ENCODE measurements at places on chromosomes 16 and 17.

GRCh38 chr17:62929320-62929719, 36.7 kb upstream of the TANC2 start:
- no peak for DNase-seq

- DNase-seq, result no peak
These were observed 33.5 kb upstream of the ARL6IP1 start for GRCh38 chr16:18834864-18835263.

- DNase-seq, result peak; percentile 73
These were observed 26.4 kb downstream of the EEF2K start for GRCh38 chr16:22232277-22233036.

DNA sequence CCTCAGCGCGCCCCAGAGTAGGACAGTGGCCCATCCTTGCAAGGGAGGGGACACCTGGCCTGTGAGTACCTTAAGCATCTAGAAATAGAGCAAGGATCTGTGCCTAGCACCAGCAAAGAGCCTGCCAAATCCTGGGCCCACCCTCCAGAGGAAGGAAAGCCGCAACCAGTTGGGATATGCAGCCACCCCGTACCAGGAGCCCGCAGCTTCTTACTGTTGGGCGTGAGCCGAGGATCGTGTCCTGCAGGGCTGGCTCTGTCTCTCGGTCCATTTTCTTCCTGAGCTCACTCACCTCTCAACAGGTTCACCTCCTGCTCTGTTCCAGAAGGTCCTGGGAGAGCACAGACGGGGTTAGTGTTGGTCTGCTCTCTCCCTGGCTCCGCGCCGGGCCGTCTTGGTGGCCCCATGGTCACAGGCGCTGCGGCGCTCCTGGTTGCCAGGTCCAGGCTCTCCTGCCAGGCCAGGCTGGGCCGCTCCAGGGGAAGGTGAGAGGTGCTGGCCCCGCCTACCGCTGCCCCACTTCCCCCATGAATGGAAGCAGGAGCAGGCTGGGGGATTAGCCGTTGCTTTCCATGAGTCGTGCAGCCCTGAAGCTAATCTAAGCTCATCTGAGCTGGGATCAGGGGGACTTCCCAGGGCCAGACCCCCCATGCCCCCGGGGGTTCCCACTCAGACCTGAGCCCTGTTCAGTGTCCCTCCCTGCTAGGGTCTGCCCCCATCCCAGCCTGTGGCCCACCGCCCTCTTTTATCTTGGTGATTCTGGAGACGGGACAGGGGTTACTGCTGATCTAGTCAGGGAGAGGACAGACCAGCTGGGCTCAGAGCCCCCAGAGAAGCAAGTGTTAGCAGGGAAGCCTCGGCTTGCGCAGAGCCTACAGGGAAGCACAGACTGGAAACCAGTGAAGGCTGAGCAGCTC, 12.7 kb downstream of the ENDOV start:
- DNase-seq, result no peak

DNA sequence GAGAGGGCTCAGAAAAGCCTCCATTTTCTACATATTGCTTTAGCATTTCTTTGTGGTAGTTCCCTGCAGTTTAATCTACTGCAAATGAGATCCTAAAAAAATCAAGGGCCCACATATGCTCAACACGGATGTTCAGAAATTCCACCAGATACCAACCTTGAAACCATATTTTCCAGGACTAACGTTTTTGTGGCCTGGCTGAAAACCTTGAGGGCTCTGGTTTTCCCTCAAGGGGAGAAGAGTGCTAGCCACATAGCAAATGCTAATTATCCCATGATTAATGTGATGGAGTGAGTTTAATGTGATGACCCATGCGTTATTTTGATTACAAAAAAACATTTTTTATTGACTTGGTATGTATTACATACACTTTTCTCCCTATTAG, 68.9 kb downstream of the SNX11 start:
- no peak for DNase-seq

All from HuH-7 (cell line).